ENCODE measurements at places on chromosomes 4 and X.

DNA sequence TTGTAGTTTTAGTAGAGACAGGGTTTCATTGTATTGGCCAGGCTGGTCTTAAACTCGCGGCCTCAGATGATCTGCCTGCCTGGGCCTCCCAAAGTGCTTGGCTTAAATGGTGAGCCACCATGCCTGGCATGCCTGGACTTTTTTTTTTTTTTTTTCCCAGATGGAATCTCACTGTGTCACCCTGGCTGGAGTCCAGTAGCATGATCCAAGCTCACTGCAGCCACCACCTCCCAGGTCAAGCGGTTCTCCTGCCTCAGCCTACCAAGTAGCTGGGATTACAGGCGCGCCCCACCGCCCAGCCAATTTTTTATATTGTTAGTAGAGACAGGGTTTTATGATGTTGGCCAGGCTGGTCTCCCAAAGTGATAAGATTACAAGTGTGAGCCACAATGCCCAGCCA, 8.4 kb downstream of the UBE2K start:
- peak; percentile 91 for DNase-seq

DNA sequence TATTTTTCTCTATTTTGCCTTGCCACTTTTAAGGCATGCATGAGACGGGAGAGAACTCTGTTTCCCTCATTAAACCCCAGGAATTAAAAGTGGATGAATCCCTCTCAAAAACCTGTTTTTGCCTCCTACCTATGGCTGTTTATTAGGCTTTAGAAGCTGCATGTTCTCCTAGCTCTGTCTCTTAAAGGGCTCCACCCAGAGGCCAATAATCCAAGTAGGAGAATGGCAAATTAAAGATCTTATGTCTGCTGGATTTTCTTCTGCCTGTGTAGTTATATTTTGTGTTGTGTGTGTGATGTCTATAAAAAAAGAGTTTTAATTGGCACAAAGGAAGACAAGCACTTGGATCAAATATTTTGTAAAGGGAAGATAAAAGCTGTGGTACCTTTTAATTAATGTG, 32.4 kb downstream of the MAGEC1 start:
- DNase-seq, result peak; percentile 50

DNA sequence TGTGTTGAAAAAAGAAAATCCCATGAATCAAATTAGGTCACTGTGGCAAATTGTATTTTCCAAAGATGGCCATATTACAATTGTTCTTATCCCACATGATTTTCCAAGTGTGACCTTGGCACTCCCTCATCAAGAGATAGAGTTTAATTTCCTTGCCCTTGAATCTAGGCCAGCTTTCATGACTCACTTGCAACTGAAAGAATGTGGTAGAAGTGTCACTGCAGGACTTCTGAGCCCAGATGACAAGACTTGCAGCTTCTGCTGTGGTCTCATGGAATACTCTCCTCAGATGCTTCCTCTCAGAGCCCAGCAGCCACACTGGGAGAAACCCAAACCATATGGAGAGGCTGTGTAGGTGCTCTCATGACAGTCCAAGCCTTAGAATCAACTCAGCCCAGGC, 139.0 kb downstream of the ADAMTS3 start:
- peak; percentile 30 for DNase-seq

GRCh38 chrX:119374736-119375135, 24.4 kb upstream of the SLC25A43 start:
- DNase-seq, result peak; percentile 88

GRCh38 chr4:39698424-39699009, 581 bp downstream of the UBE2K start:
- DNase-seq, result peak; percentile 65

GRCh38 chrX:103376979-103377324, 614 bp downstream of the BEX3 start:
- peak; percentile 33 for DNase-seq

DNA sequence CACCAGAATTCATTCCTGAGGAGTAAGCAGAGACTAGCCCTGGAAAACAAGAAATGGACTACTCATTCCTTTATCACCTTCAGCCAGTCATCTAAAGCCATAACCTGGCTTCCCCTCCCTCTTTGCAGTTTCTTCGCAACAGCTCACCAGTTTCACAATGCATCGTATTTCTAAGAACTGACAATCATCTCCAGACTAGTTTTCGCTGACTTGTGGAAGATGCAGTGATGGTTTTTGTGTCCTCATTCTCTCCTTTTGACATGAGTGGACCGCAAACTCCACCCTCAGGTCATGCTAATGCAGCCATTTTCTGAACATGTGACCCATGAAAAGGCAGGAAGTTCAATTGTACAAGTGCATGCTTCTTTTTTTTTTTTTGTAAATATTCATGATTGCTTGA, 1203.5 kb downstream of the PCDH7 start:
- DNase-seq, result no peak

DNA sequence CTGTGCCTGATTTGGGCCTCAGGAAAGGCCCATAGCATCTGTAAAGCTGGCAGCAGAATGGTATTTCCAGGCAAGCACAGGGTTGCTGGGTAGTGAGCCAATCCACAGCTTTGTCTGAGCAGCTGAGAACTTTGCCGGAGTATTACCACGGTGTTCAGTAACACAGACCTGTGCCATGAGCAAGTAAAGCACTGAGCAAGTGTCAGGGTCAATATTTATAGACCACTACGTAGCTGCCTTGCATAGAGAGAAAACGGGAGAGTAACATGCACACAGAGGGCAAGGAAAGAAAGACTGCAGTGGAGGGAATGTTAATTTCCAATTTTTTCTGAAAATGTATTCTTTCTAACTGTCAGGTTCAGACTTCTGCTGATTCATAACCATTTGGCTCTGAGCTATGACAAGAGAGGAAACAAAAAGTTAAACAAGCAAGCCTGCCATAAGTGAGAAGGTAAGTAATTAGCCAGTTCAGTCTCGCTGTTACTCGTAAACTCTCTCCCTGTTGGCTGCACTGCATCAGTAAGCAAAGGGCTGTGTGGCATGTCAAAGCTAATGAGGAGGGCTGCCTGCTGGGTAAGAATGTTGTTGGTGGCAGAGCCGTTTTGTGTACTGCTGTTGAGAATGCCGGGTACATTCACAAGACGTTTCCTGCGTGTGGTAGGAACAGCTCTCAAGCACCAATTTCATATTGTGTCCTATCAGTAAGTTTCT, 238.1 kb downstream of the BMPR1B start:
- DNase-seq, result peak; percentile 6
